ENCODE measurements at places on chromosomes 6 and 20.
A peak's percentile ranks its signal among the peaks of the same experiment; 100 is the strongest.

- no peak for DNase-seq
These were observed 231.7 kb downstream of the TAF4 start for GRCh38 chr20:61833807-61834610.

- DNase-seq, result no peak
These were observed 3.6 kb downstream of the DOP1A start for GRCh38 chr6:83071023-83071422.

DNA sequence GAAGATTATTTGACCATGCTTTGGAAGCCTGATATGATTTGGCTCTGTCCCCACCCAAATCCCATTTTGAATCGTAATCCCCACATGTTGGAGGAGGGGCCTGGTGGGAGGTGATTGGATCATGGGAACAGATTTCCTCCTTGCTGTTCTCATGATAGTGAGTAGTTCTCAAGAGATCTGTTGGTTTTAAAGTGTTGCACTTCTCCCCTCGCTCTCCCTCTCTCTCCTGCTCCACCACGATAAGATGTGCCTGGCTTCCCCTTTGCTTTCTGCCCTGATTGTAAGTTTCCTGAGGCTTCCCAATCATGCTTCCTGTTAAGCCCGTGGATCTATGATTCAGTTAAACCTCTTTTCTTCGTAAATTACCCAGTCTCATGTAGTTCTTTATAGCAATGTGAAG, 21.7 kb upstream of the FAM217A start:
- DNase-seq, result no peak

DNA sequence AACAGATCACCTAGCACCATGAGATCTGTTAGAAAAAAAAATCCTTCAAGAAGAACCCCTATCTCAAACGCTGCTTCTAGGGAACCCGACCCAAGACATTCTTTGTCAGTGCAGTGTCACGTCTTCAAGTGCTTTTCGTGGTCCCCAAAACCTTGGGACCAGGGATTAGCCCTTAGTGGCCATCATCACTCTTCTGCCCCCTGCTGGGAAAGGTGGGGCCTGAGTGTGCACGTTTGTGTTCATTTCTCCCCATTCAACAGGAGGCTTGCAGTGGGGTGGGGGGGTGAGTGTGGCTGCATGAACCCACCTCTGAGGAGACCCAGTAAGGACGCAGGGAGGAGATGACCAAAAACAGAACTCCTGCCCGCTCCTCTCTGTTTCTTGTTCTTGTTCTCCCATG, 218.2 kb upstream of the RNF24 start:
- DNase-seq, result no peak

DNA sequence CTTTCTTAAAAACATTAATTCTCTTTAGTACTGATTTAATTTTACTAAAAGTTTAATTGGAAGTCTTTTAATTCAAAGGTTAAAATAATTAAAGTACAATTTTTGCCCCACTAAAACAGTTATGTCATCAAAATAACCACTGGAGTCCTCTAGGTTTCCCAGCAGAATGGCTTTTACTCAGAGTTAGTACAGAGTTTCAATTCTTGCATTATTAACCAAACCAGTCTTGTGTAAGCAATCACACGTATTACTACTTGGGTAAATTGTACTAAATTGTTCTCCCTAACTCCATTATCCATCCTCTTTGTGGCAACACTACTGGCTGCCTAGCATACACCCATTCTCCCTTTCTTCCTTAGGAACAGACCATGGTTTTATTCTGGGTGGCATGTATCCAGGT, 36.9 kb downstream of the CDK19 start:
- no peak for DNase-seq

DNA sequence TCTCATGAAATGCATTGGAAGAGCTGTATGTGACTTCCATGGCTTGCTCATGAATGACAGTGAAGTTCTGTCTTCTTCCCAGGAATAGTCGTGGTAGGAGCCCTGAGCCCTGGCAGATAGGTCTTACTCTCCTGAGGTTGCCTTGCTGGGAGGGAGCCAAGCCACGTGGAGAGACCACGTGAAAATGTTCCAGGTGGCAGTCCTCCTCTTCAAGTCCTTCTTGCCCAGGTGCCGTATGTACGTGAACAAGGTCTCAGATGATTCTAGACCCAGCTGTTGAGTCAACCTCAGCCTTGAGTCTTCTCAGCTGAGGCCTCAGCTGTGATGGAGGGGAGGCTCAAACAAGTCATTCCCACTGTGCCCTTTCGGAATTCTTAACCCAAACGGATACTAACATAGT, 192.4 kb upstream of the PRDM1 start:
- no peak for DNase-seq

- peak; percentile 4 for DNase-seq
These were observed 258.7 kb downstream of the LRFN2 start for GRCh38 chr6:40328386-40328985.

DNA sequence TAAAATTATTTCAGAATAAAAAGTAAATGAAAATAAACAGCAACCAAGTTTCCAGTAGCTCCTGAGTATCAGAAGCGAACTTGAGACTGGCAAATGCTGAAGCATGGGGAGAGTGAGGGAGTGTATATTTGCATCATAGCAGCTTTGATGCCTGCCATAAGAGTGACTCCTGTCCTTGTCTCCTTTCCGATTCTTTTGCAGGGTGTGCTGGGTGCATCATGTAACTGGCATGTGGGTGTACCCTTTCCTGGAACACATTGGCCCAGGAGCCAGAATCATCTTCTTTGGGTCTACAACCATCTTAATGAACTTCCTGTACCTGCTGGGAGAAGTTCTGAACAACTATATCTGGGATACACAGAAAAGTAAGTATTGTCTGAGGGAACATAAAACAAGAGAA, 117.4 kb downstream of the ADAT2 start:
- no peak for DNase-seq

Data from trophoblast cell (in vitro differentiated cells and primary cell).